GM04504 (cell line): ENCODE measurements at places on chromosomes 6 and 20.
A peak's percentile ranks its signal among the peaks of the same experiment; 100 is the strongest.

DNA sequence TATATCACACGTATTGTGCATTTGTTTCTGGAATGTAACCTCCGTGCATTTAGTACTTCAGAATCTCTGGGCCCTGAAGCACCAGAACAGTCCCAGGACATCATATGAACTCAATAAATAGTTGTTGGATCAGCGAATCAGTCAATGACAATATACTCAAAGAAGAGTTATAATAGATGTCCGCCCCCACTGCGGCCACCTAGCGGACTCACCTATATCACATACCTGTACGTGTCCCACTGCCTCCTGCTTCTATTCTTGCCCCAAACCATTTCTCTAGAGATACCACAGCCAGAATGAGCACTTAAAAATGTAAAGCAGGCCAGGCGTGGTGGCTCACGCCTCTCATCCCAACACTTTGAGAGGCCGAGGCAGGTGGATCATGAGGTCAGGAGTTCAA is 73.9 kb downstream of the DCDC2 start:
- no peak for DNase-seq

DNA sequence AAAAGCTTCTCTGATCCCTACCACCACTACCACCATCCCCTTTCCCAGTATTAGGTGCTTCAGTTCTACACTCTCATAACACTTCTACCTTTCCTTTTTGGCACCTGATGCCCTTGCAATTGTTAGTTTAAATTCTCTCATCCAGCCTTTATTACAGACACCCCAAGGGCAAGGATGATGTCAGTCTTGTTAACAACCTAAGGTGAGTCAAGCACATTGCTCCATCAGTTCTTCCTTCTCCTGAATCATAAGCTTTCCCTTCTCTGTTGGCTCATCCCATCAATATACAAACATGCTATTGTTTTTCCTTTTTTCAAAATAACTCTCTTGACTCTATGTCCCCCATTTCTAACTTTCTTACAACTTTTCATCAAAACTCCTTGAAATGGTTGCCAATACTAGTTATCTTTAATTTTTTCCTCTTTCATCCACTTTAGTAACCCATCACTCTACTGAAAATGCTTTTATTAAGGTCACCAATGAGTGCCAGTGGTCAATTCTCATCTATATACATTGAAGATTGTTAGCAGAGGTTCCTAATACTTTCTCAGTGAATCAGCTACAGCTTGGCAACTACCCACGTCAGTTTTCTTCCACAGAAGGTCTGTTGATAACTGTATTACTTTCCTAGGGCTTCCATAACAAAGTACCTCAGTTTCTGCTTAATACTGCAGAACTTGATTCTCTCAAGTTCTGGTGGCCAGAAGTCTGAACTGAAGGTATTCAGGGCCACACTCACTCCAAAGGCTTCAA is 97.1 kb upstream of the FLRT3 start:
- DNase-seq, result no peak

GRCh38 chr20:6269168-6269873 is 146.5 kb upstream of the FERMT1 start:
- no peak for DNase-seq

DNA sequence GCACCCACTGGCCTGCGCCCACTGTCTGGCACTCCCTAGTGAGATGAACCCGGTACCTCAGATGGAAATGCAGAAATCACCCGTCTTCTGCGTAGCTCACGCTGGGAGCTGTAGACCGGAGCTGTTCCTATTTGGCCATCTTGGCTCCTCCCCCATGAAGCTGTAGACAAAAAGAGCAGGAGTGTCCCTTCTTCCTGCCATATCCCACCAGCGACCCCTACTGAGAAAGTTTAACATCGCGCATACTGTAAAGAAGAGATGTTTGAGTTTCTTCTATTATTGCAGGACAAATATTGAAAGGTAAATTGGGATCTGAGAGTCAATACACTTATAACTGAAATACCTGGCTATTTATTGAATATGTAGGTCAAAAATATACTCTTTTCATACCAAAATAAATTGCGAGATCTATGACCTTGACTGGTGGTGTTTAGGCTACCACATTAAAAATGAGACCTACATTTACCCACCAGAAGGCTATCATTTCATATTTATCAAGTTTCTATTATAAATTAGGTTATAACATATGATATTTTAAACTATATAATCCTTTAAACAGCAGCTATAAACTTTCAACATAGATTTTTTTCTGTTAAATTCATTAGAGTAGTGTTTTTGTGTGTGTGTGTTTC is 586.3 kb downstream of the HTR1B start:
- DNase-seq, result peak; percentile 2

- no peak for DNase-seq
Measured at GRCh38 chr6:136655239-136656014, 105.2 kb upstream of the MAP7 start.

- DNase-seq, result peak; percentile 79
Measured at GRCh38 chr6:52503851-52504781, 72.7 kb downstream of the TRAM2 start.

DNA sequence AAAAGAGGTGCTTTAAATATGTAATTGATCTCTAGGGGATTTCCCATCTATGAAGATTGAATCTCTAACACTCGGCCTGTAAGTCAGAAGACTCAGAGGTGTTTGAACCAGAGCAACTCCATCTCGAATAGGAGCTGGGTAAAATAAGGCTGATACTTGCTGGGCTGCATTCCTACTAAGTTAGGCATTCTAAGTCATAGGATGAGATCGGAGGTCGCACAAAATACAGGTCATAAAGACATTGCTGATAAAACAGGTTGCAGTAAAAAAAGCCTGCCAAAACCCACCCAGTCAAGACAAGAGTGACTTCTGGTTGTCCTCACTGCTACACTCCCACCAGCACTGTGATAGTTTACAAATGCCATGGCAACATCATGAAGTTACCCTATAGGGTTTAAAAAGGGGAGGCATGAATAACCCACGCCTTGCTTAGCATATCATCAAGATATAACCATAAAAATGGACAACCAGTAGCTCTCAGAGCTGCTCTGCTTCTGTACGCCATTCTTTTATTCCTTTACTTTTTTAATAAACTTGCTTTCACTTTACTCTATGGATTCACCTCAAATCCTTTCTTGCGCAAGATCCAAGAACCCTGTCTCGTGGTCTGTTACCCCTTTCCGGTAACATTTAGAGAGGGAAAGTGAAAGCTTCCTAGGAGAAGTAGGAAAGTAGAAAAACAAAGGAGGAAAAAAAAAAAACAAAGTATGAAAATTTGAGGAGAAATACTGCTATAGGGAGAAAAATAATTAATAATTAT is 129.7 kb upstream of the PHACTR1 start:
- DNase-seq, result no peak

DNA sequence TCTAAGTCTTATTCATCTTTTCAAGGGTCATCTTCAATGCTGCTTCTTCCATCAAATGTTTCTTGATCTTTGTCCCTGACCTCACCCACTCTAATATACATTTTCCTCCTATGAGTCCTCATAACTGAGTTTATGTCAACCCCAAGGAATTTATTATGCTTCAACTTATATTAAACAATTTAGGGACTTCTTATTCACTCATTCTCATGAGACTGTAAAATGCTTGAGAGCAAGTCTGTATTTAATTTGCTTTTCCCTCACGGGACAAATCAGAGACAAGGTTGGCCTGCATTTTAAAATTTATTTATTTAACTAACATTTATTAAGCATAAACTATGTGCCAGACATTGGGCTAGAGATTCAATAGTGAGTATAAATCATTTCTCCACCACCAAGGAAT is 312.0 kb upstream of the NT5E start:
- DNase-seq, result no peak

GRCh38 chr6:125567407-125567806 is 182.0 kb upstream of the HEY2 start:
- DNase-seq, result no peak
